Activated CD4-positive, alpha-beta T cell treated with anti-CD3 and anti-CD28 coated beads, Interleukin-2, amount 50 U/mL, for 48 hours (primary cell): ENCODE measurements at places on chromosomes 2 and 18.

GRCh38 chr18:47215554-47216138 lies 35.8 kb downstream of the SKOR2 start:
- no peak for DNase-seq

DNA sequence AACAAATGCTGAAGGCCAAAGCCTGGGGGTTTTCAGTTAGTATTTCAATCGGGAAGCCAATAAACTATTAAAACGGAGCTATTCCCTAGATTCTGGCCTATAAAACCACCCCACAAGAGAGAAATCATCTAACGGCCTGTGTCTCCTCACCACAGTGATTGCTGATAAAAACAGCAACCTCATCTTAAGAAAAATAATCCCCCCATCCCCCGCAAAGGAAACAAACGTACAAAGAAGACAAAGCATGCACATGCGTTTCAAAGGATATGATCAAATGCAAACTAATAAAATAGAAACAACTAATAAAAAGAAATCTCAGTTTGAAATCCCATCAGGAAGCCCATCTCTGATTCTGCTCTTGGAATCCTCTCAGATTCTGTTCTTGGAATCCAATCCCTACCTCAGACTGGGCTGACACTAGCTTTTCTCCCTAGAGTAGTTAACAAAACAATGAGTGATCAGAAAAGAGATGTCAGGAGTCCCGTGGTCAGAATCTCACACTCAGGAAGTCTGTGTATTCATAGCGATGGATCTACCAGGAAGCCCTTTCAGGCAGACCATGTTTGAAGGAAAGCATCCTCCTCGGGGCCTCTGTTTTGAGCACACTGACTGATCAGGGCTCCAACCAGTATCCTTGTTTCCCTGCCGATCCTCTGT lies 150.7 kb downstream of the THADA start:
- DNase-seq, result no peak

GRCh38 chr2:154589514-154589913 lies 109.0 kb upstream of the KCNJ3 start:
- DNase-seq, result no peak

DNA sequence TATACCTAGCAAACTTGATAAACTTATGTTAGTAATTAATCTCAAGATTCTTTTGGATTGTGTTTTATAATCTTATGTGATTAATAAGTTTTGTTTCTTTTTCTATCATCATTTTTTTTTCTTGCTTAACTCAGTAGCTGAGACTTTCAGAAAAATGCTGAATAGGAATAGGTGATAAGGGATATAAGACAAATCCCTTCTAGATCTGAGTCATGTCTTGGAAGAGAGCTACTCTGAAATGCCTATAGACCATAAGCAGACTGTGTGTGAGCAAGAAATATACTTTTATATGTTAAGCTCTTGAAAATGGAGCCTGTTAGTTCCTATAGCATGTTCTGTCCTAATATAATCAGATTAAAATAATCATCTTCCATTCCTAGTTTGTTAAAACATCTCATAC lies 29.6 kb downstream of the CYBRD1 start:
- DNase-seq, result no peak

DNA sequence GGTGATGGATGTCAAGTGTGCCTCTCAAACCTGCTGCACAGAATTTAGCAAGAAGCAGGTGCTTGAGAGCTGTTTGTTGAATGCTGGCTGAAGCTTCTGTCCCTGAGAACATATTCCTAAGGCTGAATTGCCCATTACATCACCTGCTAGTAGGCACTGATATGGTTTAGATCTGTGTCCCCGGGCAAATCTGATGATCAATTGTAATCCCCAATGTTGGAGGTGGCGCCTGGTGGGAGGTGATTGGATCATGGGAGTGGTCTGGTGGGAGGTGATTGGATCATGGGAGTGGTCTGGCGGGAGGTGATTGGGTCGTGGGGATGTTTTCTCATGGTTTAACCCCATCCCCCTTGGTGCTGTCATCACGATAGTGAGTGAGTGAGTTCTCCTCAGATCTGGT lies 128.0 kb downstream of the HRH4 start:
- DNase-seq, result no peak

DNA sequence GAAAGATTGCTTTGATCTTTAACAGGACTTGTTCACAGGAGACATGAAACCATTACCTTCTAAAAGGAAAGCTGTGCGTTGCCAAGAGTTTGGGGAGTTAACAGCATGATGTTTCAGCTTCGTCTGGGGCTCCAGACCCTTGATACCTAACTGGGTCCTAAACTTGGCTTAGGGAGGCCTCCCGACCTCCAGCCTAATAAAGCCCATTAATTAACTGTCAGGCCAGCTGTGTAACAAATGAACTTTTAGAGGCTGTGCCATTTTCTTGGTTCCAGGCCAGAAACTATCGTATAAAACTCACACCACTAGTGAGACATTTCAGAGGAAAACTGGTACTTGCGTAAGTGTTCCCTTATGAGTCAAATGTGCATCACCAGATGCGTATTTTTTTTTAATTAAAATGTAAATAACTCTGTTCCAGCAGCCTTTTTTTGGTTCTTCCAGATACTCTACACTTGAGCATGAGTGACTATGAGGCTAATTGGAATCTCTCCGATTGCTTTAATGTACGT lies 236.5 kb downstream of the BCL2 start:
- DNase-seq, result no peak

DNA sequence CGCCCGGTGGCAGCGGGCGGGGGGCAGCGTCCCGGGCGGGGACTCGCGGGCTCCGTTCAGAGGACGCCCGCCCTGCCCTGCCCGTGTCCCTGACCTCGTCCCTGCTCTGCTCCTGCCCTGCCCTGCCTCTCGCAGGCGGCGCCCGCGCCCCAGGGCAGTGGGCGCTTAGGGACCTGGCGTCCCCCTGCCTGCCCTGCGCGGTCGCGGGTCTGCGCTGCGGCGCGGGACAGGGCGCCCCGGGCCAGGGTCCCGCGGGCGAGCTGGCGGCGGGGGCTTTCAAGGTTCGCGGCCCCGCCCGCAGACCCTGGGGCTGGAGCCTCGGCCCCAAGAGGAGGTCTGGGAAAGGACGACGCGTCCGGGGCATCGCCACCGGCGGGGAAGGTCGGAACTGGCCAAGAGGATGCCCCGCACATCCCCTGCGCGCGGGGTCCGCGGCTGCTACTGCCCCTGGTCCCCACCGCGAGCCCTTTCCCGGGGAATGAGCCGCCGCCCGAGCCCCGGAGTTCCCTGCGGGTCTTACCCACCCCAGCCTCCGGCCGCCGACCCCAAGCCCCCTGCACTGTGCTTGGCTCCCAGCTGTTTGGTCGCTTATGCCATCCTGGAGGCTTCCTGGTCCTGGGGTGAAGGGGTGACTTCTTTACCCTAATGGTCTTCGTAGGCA lies 679 bp downstream of the RNF144A start:
- DNase-seq, result no peak

DNA sequence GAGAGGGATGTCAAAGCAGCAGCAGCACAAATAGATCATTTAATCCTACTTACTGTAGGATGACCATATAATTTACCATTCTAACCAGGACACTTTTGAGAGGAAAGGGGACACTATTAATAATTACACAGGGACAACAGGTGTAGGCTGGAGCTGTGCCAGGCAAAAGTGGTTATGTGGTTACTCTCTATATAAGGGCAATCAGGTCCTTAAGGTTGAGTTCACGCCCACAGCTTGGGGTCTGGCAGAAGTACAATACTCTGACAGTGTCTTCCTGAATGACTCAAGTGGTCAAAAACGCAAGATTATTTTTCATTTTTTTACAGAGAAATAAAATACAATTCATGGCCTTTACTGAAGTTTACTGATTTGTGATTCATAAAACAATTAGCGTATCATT lies 2.8 kb downstream of the PREPL start:
- DNase-seq, result peak; percentile 63

GRCh38 chr2:188870289-188870688 lies 103.9 kb upstream of the COL3A1 start:
- DNase-seq, result no peak

- no peak for DNase-seq
Observed at GRCh38 chr2:177746358-177746757, 326.2 kb downstream of the PDE11A start.
